ENCODE measurements at places on chromosomes 16 and 17.
A peak's percentile ranks its signal among the peaks of the same experiment; 100 is the strongest.

- no peak for DNase-seq
Observed at GRCh38 chr17:28744972-28745785, 1.4 kb downstream of the TRAF4 start.

GRCh38 chr16:53563426-53563825 lies 60.4 kb upstream of the AKTIP start:
- no peak for DNase-seq

DNA sequence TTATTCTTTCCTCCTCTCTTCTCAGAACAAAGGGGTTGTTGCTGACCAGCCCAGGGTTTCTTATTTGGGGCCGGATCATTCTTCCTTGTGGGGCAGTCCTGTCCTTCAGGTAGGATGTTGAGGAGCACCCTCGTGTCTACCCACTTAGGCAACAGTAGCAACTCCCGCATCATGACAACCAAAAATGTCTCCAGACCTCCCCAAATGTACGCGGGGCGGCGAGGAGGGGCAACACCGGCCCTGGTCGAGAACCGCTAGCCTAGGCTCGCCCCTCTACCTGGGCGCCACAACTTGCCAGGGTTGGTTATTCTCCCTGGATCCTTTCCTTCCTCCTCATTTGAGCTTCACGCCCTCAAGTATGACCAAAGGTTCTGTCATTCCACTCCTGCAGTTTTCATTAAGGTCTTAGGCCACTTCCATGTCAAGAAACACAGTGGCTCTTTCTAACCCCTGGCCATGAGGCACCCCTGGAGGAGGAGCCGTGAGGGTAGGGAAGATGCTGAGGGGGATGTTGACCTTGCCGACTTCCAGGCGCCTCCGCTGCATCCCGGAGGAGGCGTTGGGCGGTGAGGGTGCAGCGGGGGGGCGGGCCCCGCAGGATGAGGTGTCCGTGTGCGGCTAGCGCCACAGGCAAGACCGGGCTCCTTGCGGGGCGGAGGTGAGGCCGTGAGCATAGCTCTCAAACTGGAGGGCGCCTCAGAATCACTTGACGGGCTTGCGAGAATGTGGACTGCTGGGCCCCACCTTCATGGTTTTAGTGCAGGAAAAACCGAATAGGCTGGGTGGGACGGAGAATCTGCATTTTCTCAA lies 712 bp upstream of the SPECC1 start:
- DNase-seq = no peak

DNA sequence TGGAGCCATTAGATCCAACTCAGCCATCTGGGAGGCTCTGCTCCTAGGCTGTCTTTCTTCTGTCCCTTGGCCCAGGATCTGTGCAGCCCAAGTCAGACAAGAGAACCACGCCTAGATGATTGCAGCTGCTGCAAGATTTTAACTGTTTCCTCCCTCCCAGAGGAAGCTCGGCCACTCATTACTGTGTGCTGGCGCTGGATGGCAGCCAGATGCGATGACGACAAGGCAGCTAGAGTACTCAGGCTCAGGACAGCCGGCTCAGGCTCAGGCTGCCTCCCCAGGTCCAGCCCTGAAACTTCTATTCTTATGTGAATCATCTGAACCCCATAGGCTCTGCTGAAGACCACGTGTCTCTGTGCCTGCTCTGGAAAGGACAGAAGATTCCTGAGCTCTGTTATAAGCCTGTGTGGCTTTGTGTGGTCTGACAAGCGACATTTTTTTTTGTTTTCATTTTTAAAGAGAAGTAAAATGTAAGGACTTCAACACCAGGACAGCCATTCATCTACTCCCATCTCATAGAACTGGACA lies 32.1 kb upstream of the FBXW10B start:
- DNase-seq = no peak

- no peak for DNase-seq
Observed at GRCh38 chr16:62644030-62644812, 608.0 kb upstream of the CDH8 start.

- no peak for DNase-seq
Observed at GRCh38 chr17:1695365-1695764, 10.7 kb upstream of the PRPF8 start.

DNA sequence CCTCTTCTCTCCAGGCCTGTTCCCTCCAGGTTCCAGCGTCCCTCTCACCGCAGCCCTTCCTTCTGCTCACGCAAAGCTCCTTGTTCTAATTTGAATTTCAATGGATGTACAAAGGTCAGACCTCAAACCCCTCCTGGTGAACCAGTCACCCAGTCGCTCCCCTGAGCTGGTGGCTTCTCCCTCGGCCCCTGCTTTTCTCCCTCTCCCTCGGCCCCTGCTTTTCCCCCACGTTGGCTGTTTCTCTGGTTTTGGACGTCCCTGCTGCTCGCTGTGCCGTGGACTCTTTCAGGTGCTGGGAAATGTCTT lies 8.6 kb upstream of the MSLN start:
- DNase-seq = no peak

DNA sequence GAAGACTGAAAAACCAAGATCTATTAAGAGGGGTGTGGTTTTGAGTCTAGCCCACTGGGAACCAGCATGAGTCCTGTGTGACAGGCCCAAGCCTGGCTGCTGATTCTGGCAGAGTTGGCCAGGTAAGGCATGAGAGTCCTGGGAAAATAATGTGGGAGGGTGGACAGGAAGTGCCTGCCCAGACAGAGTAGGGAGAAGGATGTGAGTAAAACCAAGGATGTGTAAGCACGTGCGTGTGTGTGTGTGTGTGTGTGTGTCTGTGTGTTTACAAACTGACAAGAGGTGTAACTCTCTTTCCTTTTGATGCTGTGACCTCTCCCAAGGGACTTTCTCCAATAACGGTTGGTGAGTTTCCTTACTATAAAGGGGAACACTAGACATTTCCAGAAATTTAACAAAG lies 15.6 kb upstream of the TEX2 start:
- DNase-seq = no peak

- DNase-seq = no peak
Observed at GRCh38 chr17:77609553-77610517, 348.7 kb upstream of the TNRC6C start.

- DNase-seq = peak; percentile 84
Observed at GRCh38 chr17:49997773-49998703, 3.0 kb upstream of the DLX3 start.

DNA sequence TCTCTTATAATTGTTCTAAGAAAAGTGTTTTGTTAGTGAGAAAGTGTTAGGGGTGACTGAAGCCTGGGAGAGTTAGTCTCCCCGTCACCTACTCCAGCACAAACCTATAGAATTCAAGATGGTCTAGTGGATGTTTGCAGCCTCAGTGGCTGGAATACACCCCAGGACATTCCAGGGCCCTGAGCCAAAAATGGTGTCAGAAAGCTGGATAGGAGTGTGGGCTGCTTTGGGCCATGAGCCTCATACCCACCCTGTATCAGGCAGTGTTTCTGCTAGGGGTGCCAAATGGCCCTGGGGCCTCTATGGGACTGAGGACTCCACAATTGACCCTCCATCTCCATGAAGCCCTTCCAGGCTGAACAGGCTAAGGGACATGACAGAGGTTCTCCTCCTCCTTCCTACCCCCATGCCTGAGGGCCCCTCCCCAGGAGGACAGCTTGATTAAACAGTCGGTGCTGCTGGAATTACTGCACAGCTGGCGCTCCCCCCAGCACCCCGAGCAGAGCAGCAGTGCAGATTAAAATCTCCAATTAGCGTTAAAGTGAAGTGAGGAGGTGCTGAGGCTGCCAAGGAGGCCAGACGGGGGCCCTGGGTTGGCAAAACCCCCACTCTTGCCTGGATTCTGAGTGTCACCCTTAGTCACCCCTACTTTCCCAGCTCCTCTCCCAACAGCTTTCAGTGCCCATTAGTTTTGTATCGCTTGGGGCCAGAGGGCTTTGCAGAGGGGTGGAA lies 59.1 kb downstream of the NEUROD2 start:
- DNase-seq = peak; percentile 68

DNA sequence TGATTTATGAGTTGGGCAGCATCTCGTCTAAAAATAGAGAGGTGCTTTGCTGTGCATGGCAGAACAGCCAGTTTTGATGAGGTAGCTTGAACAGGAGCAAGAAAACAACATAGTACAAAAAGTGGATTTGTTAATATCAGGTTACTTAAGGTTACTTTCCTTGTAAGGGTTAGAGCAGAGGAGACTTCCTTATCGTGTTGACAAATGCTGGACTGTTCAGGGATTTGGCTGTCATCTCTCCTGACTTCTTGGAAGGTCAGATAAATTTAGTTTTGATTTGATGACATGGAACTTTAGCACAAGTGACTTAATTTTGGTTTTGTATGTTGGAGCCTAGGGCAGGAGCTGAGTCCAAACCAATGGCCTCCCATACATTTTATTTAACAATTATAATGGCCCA lies 163.9 kb upstream of the ELAC2 start:
- no peak for DNase-seq
